Stimulated activated CD4-positive, alpha-beta T cell treated with anti-CD3 and anti-CD28 coated beads, Interleukin-4, amount 100 ng/mL, for 24 hours (primary cell): ENCODE measurements at places on chromosomes 2 and 18.

GRCh38 chr2:68811364-68811763 is 59.8 kb downstream of the BMP10 start:
- DNase-seq = no peak

DNA sequence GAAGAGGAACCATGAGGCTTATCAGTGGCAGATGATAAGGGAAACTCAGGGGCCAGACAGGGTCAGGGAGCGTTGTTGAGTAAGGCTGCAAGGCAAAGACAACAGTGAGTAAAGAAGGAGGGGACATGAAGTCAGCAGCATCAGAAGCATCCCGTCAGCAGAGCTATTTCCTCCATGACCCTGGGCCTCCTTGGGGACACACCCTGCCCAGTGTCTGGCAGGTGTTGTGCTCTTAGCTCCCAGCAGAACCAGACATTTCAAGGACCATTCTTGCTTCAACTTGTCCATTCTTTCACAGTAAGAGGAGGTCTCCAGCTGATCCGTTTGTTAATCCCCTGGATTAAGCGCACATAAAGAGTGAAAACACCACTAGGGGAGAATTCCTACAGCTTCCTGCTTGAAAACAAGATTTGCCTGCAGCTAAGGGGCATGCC is 88.7 kb upstream of the MEIS1 start:
- no peak for DNase-seq

GRCh38 chr18:72908181-72908580 is 40.4 kb upstream of the NETO1 start:
- no peak for DNase-seq

DNA sequence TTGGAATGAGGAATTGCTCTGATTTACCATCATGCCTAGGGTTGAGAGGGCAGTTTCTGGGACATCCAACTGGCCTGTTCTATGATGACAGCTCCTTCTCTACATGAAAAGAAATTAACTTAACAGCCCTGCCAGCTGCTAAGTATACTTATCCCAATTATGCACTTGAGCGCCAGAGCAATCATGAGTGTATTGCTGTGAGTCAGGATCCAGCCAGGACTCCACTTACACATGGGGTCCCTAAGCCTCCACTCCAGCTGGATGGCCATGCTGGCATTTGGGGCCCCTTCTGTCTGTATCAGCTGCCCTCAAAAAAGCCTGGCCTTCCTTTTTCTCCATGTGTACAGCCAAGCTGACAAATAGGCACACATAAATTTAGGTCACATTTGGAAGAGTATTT is 481.9 kb downstream of the TMX3 start:
- DNase-seq = no peak
